ENCODE measurements at places on chromosomes 16 and 17.

GRCh38 chr17:1060991-1061390 is 64.1 kb downstream of the TIMM22 start:
- no peak for DNase-seq

GRCh38 chr17:80889231-80890195 is 102.1 kb upstream of the CHMP6 start:
- no peak for DNase-seq

DNA sequence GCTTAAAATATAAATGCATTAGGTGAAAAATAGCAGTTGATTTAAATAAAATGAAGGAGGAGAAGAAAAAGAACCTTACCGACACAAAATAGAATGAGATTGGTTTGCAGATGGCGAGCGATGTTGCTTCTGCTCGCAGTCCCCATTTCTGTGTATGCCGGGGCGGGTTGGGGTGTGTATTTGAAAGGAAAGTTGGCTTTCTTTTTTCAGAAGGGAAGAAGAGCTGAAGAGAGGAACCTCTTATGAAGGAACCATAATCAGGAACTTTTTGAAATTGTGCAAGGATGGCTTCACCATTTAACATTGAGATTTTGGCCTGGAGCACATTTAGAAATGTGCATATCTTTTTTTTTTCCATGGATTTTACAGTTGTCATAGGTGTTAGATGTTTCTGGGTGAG is at the start of gene IGSF6:
Gene IGSF6, minus strand, starts transcription at position 156 of the 400 bp plus-strand sequence. Its CDS starts 10 bp downstream, at position 146.
- DNase-seq, result no peak

DNA sequence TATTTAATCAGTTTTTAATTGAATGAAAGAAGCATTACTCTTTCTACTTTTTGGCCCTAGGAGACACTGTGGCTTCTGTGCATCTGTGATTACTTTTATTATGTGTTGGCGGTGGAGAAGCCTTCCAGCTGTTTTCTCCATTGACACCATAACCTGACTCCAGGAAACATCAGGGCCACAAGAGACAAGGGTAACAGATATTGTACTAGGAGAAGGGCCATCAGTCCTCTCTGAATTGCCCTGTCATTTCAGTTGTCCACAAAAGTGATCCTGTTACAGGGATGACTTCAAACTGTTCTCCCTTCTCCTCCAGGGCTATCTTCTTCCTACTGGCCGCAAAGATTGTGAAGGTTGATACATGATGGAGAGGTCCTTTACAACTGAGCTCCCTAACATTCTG is 14.6 kb downstream of the KRT39 start:
- no peak for DNase-seq

DNA sequence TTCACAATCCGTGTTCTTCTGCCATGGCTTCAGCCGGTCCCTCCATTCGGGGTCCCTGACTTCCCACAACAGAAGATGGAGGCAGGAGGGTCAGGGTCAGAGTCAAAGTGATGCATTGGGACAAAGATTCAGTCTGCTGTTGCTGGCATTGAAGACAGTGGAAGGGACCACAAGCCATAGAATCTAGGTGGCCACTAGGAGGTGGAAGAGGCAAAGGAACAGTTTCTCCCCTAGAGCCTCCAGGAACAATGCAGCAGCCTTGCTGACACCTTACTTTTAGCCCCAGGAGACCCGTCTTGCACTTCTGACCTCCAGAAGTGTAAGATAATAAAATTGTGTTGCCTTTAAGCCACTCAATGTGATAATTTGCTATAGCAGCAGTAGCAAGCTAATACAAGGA is 55.9 kb downstream of the MFSD11 start:
- DNase-seq, result no peak

DNA sequence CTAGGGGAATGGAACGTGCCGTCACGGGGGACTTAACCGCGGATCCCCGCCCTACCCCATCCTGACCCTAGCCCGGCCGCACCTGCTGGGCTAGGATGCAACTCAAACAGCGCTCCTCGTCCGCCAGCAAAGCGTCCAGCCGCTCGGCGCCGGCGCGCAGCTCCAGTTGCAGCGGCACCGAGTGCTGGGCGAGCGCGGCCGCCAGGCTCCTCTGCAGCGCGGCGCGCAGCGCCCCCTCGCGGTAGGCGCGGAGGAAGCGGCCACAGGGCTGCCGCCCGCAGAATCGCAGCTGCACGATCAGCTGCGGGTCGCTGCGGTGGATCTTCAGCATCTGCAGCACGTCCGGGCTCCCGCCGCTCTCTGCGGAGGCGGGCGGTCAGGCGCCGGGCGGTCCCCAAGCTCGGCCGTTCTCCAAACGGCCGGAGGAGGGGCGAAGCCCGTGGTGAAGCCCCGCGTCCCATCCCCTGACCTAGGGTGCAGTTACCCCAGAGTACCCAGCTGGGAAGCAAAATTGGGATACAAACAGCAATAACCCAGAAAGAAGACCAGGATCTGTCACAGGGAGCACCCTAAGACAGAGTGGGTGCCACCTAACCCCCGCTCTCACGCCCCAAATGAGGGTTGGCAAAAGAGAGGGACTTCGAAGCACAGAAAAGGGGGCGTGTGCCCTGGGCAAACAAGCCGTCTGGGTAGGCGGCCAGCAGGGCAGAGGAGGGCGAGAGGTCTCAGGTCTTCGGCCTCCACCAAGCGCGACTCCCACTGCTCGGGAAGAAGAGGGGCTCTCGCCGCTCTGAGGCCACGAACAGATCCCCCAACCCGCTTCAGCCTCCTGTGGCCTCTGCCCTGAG is 4.2 kb downstream of the TRADD start:
- peak; percentile 59 for DNase-seq

DNA sequence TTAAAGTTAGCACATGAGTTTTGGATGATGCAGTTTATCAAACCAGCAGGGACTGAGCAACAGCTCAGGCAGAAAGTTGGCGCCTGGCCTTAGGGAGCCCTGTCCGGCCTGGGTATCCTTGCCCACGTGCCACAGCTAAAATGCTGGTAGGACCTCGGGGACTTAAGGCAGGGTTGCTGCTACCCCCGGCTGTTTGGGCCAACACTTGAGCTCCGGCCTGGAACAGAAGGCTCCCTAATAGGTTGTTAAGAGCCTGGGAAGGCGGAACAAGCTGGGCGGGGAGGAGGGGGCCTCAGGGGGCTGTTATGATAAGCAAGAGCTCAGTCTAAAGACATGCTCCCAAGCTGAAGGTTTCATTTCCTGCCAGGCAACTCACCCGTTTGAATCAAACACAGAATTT is 39.7 kb downstream of the CUEDC1 start:
- no peak for DNase-seq

GRCh38 chr16:3696425-3697218 is 20.7 kb downstream of the TRAP1 start:
- no peak for DNase-seq

GRCh38 chr16:9275377-9275776 is 183.9 kb downstream of the HAPSTR1 start:
- no peak for DNase-seq

DNA sequence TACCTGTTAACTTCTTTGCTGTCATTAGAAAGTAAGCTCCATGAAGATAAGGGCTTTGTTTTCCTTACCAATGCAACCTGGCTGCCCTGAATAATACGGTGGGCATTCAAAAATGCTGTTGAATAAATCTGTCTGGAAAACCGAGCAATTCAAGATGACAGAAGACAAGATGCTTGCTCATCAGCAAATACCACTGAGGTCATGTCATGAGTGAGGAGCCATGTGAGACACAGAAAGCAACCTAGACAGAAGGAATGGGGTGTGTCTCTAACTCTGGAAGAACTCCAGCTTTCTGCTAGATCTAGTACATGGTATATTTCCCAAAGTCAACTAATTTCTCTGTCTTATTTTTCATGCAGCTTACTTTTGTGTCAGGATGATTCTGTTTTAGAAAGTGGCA is 64.2 kb downstream of the STH start:
- DNase-seq, result no peak

- DNase-seq, result no peak
These were observed 16.8 kb downstream of the NQO1 start for GRCh38 chr16:69709456-69710084.

- DNase-seq, result no peak
These were observed 1.0 kb upstream of the KRTAP4-2 start for GRCh38 chr17:41178843-41179616.

DNA sequence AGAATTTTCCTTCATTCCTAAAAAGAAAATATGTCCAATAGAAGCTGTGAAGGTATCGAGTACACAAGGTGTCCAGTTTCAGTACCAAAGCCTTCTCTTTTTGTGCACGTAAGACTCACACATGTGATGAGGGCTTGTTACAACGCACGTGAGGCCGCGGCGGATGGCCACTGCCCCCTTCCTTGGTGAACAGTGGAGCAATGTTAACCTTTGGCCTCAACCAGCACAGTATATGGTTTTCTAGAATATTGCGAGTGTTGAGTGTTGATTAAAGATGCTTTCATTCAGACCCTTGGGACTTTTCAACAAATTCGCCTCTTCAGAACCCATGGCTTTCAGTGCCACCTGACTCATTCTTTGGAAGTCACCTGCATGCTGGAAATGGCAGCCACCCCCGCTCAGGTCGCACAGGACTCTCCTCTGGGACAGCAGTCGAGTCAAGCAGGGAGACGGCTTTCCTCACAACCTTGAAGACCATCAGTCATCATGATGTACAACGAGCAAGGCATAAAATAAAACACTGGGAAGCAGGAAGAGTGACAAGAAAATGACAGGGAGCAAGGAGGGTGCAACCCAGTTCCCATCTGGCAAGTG is 14.5 kb downstream of the MAP1LC3B start:
- no peak for DNase-seq

DNA sequence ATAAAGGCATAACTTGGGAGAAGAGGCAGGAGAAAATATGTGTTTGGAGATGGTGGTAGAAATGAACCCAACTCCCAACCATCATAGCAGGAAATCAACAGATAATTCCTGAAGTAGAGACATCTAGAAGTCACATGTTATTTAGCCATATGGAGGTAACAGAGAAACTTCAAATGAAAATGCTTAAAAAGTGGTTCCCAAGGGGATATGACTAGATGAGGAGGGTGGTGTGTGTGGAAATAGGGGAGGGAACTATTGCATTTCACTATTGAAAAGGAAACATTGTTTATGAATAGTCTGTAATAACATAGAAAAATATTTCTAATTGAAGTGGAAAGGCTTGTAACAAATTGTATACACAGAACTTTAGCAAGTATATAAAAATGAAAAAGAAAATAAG is 412.0 kb downstream of the SHISA9 start:
- no peak for DNase-seq

- DNase-seq, result no peak
These were observed 10.5 kb upstream of the KRT19 start for GRCh38 chr17:41538565-41538991.

DNA sequence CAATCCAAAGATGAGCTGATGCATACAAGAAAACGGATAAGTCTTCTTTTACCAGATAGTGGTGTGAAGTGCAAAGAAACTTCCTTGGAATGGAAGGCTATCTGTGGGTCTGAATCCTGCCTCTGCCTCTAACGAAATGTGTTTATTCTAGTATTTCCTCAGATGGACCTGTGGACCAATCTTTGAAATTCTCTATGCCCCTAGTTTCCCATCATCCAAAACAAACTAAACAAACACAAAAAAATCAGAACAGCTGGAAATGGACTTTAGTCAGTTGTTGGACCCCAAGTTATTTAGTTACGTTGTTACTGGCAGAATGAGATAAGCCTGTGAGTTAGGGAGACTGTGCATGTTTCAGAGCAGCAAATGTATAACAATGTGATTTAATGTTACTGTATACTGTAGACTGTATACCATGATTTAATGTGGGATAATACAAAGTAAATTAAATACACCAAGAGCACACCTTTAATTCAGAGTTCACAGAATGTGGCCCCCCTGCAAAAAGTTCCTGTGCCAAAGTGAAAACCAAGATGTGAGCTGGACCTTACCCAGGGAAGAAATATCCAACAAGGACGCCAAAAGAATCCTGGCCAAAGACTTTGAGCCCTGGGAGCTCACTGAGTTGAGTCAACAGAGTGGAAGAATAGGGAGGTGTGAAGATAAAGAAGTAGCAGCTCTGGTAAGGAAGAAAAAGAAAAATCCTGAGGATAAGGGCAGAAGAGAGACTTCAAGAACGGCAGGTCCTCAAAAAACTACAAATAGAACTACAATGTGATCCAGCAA is 255.2 kb downstream of the CNTNAP4 start:
- DNase-seq, result no peak

- no peak for DNase-seq
These were observed 50.9 kb upstream of the SDK2 start for GRCh38 chr17:73695035-73695738.

GRCh38 chr17:1216217-1217088 is 36.7 kb upstream of the ABR start:
- DNase-seq, result no peak

- no peak for DNase-seq
These were observed 1.5 kb downstream of the KRTAP16-1 start for GRCh38 chr17:41307647-41308046.

DNA sequence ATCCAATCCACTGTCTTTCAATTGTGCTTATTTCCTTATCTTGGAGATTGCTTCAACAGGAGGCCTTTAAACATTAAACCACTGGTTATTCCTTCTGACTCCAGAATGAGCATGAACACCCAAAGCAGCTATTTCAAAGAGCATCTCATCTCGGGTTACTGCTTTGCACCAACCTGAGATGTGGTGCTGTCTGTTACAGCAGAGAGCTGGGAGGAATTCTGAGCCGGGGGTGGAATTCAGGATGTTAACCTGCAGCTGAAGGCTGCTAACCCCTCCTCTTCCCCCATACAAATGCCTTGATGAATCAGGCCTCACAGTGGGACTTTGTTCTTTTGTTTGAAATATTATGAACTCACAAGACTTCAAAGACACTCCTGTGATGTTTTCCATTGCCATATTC is 113.1 kb downstream of the SHISA9 start:
- DNase-seq, result no peak

DNA sequence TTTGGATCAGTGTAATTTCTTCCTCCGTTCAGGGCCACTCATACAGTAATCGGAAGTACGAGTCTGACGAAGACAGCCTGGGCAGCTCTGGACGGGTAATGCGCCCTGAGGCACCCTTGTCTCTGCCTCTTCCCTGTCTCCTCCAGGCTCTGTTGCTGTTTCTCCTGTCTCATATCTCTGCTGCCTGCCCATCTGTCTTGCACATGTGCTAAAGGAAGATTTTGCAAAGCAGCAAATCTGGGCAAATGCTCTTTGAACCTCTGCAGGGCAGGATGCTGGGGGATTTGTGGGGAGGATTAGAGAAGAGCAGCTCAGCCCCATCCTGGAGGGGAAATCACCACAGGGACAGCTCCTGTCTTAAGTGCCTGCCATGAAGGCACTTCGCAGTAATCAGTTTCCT is 32.4 kb upstream of the POLR3E start:
- no peak for DNase-seq

- DNase-seq, result no peak
These were observed 95.1 kb upstream of the NACA2 start for GRCh38 chr17:61686113-61686512.

- DNase-seq, result no peak
These were observed 66.8 kb downstream of the NDE1 start for GRCh38 chr16:15716694-15717447.

GRCh38 chr16:67270931-67271338 is 8.4 kb upstream of the PLEKHG4 start:
- DNase-seq, result no peak

- DNase-seq, result no peak
These were observed 66.1 kb downstream of the BCAS3 start for GRCh38 chr17:60743799-60744198.
